Stimulated activated memory B cell treated with anti-CD40 and anti-IgM and Interleukin-4, amounts not matched to agents 10 μg/mL and 1 μg/mL and 100 μg/mL, for 72 hours (primary cell): ENCODE measurements at places on chromosomes 2 and 18.

GRCh38 chr2:31440764-31441163 lies 26.2 kb upstream of the XDH start:
- ATAC-seq, result no peak

- no peak for ATAC-seq
These were observed 66.3 kb upstream of the GATA6 start for GRCh38 chr18:22102953-22103646.

DNA sequence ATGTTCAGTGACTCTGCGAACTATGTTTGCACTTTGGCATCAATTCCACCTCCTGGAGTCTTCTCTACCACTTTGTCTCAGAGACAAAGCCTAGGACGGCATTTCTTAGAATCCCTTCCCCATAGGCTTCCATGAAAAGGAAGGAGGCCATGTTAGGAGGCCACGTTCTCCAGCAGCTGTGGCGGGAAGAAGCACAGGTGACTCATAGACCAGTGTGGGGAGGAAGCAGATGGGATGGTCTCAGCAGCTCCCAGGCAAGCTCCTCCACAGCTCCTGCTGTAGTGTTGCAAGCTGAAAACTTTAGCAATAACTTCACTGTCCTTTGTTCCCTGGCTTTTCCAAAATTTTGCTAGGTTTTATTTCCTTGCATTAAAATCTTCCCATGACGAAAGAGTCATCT lies 781.3 kb upstream of the ID2 start:
- no peak for ATAC-seq

- no peak for ATAC-seq
These were observed 478.9 kb downstream of the EIPR1 start for GRCh38 chr2:2898744-2899143.

GRCh38 chr2:157290525-157290924 lies 33.0 kb downstream of the GALNT5 start:
- no peak for ATAC-seq

- no peak for ATAC-seq
These were observed 124.7 kb downstream of the HDAC4 start for GRCh38 chr2:239275847-239276831.

GRCh38 chr2:46770622-46771021 lies 145.0 kb downstream of the MCFD2 start:
- no peak for ATAC-seq

GRCh38 chr2:157830696-157831570 lies 45.2 kb downstream of the ACVR1 start:
- no peak for ATAC-seq

DNA sequence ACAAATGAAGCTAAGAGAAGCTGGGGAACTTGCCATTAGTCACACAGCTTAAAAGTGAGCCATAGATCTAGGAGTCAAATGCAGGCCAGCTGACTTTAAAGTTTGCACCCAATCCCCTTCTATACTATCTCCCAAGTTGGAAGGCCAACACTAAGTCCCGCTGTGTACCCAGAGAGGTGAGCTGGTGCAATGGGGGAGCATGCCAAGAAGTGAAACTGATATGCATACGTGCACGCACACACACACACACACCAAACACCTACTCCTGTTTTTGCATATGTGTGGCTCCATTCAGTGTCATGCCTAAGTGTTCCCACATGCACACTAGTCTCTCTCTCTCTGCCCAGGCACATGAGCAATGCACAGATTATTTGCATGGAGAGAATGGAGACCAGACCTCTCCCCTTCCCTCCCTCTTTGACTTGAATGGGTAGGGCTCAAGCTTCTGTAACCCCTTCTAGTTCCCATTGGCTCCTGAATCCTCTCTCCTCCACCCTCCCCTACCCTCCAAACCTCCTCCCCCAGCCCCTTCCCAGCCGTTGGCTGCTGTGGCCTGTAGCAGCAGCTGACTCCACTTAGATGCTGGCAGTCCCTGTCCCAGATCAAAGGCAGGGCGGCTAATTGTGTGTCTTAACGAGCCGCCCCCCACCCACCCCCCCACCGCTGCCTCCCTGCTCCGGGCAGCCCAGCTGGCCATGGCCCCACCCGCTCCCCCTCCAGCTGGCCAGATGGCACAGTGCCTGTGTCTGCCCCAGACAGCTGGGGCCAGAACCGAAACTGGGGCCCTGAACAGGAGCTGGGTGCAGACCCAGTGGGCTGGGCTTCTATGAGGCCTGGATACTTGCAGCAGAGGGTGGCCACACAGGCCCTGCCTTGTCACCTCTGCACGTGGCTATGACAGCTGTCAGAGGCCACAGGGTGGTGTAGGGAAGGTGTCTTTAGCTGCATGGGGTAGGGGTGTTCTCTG lies 5.6 kb downstream of the WNT10A start:
- ATAC-seq, result peak; percentile 55

DNA sequence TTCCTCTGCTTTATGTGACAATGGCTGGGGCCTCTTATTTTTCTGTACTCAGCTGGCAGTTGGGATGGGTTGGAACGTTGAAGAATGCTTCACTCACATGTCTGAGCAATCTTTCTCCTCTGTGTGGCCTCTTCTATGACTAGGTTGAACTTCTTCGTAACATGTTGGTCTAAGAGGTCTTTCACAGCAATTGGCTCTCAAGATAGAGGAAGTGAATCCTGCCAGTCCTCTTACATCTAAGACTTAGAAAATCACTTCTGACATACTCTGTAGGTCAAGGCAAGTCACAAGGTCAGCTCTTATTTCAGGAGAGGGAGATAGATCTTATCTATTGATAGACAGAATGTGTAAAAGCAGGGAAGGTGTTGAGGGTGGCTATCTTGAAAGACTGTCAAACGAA lies 174.1 kb downstream of the NYAP2 start:
- peak; percentile 82 for ATAC-seq
